ENCODE measurements at places on chromosomes 2 and 18. TPM values are rescaled to one million over a fixed set of nuclear protein-coding genes. Genes with fewer than 3 reads are reported as not detected.

PROKR1 gene
- total RNA-seq, result not detected

SALL3 gene
- total RNA-seq, result 0.10 TPM

MTCL1 gene
- 25.6 TPM for total RNA-seq

MC4R gene
- not detected for total RNA-seq

BIN1 gene
- 72.2 TPM for total RNA-seq

ZNF513 gene
- total RNA-seq, result 10.7 TPM

PCBP1 gene
- 237 TPM for total RNA-seq

DUSP2 gene
- 0.10 TPM for total RNA-seq

ERBB4 gene
- total RNA-seq, result 0.18 TPM

BUB1 gene
- 11.5 TPM for total RNA-seq

HAAO gene
- total RNA-seq, result not detected
